ENCODE measurements at places on chromosomes 11 and 22.

DNA sequence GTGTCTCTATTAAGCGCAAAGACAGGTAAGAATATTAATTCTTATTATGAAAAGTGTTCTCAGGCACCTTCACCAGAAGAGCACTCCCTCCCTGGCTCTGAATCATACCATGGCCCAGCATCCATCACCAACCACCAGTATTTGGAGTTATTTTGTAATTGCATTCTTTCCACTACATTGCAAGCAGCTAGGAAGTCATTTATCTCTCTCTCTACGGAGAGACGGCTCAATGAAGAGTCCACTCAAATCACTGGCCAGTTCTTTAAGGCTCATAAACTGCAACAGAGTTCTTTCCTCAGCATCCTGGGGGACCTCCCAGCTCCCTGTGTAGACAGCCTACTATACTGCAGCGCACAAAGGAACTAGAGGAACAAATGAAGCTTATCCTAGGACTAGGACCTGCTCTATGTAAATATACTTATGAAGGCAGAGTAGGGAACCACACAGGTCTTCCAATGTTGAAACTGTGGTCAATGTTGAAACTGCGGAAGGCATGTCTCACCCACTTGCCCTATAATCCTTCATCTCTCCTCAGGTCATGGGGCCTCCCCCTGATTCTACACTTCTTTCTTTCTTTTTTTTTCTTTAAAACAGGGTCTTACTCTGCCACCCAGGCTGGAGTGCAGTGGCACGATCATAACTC is 63.4 kb downstream of the AAMDC start:
- peak; percentile 64 for DNase-seq

- no peak for DNase-seq
Observed at GRCh38 chr11:64241491-64242374, 838 bp downstream of the FKBP2 start.

- DNase-seq, result no peak
Observed at GRCh38 chr11:34359548-34359891, 1.7 kb upstream of the ABTB2 start.

DNA sequence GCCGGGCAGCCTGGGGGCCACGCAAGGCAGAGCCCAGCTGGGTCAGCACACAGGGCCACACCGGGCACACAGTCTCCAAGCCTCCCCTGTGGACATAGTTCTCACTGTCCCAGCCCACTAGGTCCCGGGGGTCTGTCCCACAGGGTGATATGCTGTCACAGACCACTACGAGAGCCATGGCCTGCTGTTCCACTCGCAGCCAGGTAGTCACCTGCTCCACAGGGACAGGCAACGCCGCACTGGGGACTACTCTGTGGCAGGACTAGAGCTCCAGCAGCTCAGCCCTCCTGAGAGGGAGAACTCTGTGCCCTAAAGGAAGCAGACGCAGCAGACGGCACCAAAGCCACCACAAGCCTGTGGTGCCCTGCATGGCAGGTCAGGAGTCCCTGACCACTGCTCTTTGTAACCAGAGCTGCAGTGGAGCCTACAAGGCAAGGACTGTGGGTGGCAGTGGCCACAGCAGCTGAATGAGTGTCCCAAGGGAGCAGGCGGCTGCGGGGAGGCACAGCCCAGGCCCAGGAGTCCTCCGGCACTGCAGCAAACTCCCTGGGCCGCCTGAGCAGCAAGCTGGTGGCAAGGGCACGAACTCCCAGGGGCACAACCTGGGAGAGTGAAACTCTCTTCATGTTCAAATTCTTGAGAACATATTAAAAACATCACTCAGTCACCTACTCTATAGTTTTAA is 171.2 kb upstream of the GRK3 start:
- DNase-seq, result no peak

GRCh38 chr11:120208001-120208441 is 2.8 kb upstream of the OAF start:
- peak; percentile 54 for DNase-seq

- no peak for DNase-seq
Observed at GRCh38 chr11:60918251-60918938, 4.4 kb downstream of the TMEM109 start.

GRCh38 chr11:63417174-63417852 is 47.7 kb downstream of the SLC22A9 start:
- DNase-seq, result no peak

- no peak for DNase-seq
Observed at GRCh38 chr11:11884774-11885481, 43.2 kb downstream of the USP47 start.

DNA sequence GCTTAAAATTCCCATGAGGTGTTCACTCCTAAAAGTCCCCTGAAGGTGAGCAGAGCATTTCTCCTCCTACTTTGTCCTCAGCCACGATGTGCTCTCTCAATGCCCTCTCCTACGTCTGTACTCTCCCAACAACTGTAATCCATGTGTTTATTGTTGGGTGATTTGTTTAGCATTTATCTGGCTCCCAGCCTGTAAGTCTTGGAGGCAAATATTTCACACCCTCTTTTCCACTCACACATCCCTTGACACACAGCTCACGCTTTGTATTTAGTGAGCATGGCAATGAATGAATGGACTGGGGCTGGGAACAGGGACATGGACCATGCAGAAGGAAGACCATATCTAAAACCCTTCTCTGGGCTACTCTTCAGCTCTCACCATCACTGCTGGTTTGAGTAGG is 22.6 kb downstream of the HTR3A start:
- no peak for DNase-seq

DNA sequence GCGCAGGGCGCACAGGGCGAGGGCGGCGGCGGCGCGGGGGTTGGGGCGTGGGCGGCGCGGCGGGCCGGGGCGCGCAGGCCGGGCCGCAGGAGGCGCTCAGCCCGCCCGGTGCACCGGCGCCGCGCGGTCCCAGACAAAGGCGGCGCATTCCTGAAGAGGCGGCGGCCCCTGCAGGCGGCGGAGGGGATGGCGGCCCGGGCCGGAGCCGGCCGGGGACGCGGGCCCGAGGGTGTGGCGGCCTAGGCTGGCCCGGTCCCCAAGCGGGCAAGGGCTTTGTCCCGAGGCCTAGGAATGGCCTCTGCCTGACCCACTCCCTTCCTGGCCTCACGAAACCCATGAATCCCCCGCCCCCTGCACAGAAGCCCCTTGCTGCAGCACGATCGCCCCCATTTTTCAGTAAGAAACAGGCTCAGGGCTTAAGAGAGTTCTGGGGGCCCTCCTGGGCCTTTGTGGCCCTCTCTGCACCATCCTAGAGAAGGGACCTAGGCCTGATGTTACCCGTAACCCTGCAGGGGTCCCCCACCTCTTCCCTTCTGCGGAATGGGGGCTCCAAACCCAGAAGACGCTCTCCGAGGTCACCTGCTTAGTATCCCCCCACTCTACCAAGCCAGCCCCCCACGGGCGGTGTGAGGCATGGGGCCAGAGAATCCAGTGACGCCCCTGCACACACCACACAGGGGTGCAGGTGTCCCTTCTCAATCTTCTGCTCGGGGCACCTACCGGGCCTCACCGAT is at the start of gene RTN4R:
RTN4R (minus strand) TSS at position 40 of the 734 bp plus-strand sequence. CDS start 226 bp downstream, outside the sequence.
- peak; percentile 35 for DNase-seq
